ENCODE measurements at places on chromosomes 16 and 17.

GRCh38 chr17:10729334-10730193 lies at the start of gene TMEM220:
Gene TMEM220, minus strand, starts transcription at chr17:10730023. Its CDS starts 172 bp downstream, at chr17:10729851.
- DNase-seq = peak; percentile 22

- no peak for DNase-seq
These were observed 226.4 kb upstream of the FOXF1 start for GRCh38 chr16:86283944-86284343.

DNA sequence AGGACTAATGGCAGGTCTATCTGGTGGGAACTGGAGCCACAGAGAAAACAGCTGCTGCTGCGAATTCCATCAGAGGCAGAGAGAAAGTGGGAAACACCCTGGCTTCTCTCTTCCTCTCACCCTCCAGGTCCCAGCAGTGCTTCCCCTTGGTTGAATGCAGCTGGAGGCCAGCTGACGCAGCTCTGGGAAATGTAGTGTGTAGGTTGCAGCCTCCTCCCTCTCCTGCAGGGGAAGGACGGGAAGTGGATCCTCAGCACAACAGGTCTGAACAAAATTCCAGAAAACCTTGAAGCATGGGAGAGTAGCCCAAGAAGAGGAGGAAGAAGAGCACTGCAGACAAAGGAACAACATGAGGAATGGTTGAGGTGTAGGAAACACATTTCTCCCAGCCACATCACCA lies 67.8 kb upstream of the MMP2 start:
- no peak for DNase-seq

- no peak for DNase-seq
These were observed 235.0 kb downstream of the CHD9NB start for GRCh38 chr16:52817696-52818095.

DNA sequence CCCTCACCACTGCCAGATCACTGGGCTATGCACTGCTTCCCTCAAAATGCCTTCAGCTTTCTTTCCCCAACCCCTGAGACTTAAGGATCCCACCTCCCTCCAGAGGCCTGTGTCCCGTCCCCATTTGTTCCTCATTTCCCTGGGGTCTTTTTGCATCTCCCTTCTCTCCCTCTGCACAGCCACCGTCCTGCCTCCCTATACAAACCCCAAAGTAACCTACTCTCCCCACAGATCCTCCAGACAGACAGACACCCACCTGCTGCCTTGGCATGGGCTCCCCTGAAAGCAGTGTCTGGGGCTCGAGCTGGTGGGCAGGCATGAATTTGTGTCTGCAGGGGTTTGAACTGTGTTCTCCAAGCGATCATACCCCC lies 69.4 kb upstream of the TNRC6C start:
- no peak for DNase-seq

- no peak for DNase-seq
These were observed 7.4 kb downstream of the CBFB start for GRCh38 chr16:67036323-67036741.

- no peak for DNase-seq
These were observed 291.2 kb upstream of the MON1B start for GRCh38 chr16:76899767-76900166.

DNA sequence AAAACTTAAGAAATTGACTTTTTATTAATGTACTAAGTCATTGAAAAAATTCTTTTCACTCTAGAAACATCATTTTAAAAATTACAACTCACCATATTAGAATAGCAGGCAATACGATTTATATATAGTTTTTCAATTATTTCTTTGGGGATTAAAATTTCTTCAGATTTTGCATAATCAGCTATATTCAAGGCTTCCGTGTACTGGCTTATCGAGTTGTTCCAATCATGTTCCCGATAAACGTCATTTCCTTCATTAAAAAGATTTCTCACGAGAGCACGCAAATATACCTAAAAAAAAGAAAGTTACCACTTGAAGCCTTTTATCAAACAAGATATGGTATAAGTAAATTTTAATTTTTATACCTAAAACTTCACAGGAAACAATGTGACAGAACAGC lies 18.0 kb downstream of the ZC3H7A start:
- DNase-seq = no peak

GRCh38 chr17:41648411-41649195 lies 24.2 kb upstream of the KRT17 start:
- peak; percentile 89 for DNase-seq

DNA sequence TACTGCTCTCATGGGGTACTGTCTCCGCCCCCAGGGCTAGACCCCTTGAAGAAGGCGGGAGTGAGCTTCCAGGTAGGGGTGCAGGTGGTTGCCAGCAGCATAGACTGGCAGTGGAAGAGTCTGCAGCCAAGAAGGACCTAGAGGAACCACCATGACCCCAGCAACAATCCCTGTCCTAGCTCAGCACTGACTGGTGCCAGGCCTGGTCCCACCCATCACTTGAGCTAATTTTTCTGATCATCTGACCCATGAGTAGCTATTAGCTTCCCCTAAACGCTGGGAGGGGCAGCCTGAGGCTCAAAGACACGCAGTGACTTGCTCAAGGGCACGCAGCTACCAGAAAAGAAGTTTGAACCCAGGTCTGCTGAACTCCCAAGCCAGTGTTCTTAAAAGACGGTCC lies 945 bp downstream of the PRM3 start:
- no peak for DNase-seq

DNA sequence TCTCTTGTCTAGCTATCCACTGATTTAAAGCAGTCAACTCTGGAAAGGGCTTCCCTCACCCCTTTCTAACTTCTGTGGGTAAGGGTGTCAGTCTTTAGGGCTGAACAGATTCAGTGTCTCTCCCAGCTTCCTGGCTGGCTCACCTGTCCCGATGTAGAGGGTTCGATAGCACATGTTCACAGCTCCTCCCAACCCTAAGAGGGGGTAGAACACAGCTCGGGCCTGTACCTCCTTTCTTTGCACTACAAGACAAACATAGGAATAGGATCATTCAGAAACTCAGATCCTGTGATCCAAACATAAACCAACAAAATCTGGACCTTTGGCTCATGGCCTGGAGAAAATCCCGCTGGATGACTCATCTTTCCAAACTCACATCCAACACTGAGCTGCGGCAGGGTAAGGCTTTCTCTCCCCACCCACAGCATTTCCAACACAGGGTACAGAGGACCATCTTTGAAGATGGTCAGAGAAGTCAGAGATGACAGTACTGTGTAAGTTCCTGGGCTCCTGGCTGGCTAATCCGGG lies 5.8 kb upstream of the DHRS13 start:
- no peak for DNase-seq

- DNase-seq = no peak
These were observed 74.7 kb downstream of the YPEL2 start for GRCh38 chr17:59405944-59406705.

GRCh38 chr17:55895112-55895759 lies 144.4 kb downstream of the PCTP start:
- DNase-seq = no peak

GRCh38 chr17:74271281-74271680 lies 2.8 kb upstream of the DNAI2 start:
- DNase-seq = no peak

- DNase-seq = peak; percentile 57
These were observed 30.0 kb downstream of the TBC1D16 start for GRCh38 chr17:80005360-80006338.

DNA sequence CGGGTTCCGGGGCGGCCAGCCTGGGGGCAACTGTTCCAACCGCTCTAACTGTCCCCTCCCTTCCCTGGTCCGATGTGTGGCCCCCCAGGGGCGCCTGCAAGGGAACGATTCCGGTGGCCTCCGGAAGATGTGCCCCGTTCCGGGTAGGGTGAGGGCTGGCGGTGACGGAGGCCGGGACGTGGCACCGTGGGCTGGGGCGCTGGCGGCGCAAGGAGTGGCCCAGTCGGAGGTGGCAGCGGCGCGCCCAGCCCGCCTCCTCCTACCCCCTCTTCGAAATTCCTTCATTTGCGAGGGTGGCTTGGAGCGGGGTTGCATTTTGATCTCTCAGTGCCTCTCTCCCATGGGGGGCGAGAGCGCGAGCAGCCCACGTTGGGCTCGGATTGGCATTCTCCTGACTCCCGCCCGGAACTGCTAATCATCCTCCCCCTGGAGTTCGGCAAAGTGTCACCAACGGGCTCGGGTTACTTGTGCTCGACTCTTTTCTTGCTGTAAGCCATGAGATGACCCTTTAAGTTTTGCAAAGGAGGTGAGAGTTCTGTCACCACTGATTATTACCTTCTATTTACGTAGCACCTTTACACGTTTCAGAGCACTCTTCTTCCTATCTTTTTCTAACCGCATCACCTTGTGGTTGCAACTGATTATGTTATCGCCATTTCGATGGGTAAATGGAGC lies 622 bp downstream of the NDEL1 start:
- DNase-seq = peak; percentile 84

DNA sequence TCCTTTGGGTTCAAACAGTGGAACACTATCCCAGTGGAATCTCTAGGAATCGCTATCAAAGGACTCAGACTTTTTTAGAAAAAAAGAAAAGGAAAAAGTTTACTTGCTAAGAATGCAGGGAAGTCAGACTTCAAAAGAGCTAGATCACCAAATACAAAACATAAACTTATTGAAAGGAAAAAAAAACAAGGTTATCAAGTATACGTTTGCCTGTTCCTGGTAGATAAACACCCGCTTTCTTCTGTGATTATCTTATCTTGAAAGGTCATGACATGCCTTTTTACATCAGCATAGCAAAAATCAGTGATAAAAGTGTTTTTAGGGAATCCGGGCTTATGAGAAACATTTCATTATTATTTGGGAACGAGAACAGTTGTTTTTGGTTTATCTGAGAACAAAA lies 129.3 kb upstream of the TMEM97 start:
- DNase-seq = no peak

GRCh38 chr17:50967795-50968194 lies 101.6 kb upstream of the TOB1 start:
- no peak for DNase-seq

DNA sequence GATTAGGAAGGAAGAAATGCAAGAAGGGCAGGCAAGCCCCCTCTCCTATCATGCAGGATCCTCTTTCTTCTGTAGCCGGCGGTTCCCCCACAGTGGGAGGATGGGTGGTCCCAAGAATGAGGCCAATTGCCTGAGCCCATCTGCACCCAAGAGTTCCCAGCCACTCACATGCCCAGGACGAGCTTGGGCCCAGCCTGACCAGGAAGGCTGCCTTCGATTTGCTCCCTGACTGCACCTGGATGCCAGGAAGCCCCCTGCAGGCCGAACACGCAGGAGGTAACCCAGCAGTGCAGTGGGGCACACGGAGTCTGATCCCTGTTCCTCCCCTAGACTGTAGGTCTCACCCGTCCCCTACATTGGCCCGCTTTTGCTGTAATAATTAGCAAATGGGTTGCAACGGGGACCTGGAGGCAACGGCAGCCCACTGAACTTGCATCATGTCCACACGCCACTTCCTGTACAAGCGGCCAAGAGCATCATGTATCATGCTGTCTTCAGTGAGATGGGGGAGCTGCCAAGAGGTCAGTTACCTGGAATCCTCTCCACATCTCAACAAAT lies 67.5 kb downstream of the AMFR start:
- no peak for DNase-seq

DNA sequence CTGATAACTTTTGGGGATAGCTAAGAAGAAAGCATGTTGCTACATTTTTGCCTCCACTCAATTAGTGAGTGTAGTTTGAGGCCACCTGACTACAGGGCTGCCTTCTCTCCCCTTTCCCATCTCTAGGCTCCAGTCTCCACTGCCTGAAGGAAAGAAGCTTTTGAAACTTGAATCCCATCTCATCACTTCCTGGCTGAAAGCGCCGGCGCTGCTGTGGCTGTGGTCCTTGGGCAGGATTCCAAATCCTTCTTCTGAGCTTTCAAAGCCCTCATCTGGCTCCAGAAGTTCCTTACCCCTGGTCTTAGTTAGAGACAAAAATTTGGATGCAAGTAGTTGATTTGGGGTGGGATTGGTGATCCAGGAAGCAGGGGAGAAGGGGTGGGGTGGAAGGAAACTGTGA lies 119.4 kb downstream of the FOXL1 start:
- no peak for DNase-seq

DNA sequence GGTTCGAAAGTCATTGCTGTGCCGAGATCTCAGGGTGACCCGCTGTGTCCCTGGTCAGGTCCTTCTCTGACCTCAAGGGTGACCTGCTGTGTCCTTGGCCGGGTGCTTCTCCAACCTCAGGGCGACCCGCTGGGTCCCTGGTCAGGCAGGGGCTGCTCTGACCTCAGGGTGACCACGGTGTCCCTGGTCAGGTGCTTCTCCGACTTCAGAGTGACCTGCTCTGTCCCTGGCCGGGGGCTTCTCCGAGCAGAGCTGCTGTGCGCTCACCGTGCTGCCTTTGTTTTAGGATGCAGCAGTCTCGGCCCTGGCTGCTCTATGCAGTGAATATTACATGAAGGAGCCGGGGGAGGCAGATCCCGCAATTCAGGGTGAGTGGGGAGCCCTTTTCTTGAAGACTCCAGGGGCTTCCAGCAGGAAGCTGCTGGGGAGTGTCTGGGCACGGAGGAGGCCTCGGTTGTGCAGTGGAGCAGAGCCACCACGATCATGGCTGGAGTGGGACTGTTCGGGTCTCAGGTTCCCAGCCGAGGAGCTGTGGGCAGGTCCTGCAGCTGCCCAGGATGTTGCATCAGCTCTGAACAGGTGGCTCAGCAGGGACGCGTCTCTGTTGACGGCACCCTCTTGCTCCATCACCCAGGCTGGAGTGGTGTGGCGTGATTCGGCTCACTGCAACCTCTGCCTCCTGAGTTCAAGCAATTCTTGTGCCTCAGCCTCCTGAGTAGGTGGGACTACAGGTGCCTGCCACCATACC lies 83.7 kb upstream of the ZNF750 start:
- DNase-seq = no peak

- DNase-seq = no peak
These were observed 584 bp upstream of the STAT5B start for GRCh38 chr17:42276609-42277341.

DNA sequence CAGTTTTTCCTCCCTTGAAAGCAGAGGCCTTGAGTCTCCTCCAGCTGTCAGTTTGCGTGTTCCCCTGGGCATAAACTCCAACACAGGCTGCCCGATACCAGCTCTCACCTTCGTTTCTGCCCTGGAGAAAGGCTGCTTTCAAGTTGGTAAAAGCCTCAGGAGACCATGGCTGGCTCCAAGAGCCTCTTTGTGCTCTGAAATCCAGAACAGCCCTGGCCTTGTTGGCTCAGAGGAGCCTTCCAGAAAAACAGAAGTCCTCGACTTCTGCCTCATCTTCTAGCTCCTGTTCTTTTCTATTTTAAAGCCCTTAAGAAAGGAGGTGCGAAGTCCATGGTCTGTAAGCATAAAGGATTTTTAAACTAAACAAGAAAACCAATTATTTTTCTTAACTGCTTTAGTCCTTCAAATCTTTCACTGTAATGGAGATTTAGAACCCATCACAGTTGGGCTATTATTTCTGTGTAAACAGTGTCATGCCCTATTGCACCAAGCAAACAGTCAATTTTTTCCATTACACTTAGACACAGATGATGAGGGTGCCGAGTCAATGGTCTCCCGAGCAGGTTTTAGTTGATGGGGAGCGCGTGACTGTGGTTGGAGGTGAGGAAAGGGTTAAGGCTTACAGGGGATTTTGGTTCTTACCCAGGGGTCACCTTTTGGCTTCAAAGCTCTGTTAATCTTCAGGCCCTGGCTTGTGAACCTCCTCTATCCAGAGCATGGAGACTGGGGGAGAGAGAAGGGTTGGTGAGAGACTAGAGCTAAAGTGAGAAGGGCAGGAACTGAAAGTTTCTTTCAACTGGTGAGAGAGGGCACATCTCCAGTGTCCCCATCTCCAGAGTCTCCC lies 212.8 kb downstream of the MSI2 start:
- DNase-seq = no peak
